Neuronal stem cell (in vitro differentiated cells): ENCODE measurements at places on chromosomes 6 and 20.

DNA sequence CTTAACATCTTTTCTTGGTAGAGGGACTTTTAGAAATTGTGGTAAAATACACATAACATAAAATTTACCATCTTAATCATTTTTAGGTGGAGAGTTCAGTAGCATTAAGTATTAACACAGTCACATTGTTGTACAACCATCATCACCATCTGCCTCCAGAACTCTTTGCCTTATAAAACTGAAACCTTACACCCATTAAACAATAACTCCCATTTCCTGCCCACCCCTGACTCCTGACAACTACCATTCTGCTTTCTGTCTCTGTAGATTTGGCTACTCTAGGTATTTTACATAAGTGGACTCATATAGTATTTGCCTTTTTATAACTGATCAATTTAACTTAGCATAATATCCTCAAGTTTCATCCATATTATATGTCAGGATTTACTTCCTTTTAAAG lies 88.7 kb downstream of the ZHX3 start:
- DNase-seq, result no peak

DNA sequence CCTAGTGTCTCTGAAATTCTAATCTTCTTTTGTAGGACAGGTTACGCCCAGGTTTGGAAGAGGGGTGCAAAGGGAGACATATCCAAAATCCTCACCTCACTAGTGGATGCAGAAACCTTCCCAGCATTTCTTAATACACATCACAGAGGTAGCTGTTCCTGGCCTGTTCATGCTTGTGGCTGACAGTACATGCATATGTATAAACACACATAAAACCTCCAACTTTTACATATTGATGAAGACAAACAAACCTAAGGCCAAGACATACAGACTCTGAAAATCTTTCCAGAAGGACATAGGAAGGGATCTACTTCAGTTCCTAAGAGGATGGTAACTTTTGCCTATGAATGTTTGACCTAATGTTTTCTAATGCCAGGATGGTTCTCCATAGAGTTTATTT lies 872.1 kb upstream of the FLRT3 start:
- no peak for DNase-seq

DNA sequence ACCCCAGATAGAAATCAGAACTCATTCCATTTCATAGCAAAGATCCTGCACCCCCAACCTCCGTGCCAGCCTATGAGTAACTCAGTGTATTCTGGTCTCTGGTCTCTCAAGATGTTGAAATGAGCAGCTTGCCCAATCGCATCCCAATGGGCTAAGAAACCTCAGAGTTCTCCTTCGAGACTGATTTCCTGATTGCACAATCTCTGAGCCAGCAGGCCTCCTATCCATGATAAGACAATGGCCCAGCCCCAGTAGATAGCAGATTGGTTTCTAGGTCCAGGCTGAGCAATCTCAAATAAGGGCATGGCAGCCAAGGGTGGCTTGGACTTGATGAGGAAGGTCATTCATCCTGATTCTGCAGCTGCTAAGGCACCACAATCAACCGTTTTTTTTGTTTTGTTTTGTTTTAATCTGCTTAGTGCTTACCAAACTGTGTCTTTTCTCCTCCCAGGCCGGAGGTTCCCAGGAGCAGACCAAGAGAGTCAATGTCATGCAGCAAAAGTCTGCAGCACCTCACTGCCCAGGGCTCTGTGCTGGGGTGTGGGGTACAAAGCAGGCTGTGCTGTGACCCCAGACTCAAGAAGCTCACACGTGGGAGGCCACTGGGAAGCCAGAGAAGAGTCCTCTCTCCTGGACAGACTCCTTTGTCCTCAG lies 125.1 kb upstream of the NXT1 start:
- no peak for DNase-seq

GRCh38 chr20:6691516-6691915 lies 76.0 kb upstream of the BMP2 start:
- DNase-seq, result no peak

- no peak for DNase-seq
These were observed 90.6 kb downstream of the TTLL2 start for GRCh38 chr6:167415441-167415961.

DNA sequence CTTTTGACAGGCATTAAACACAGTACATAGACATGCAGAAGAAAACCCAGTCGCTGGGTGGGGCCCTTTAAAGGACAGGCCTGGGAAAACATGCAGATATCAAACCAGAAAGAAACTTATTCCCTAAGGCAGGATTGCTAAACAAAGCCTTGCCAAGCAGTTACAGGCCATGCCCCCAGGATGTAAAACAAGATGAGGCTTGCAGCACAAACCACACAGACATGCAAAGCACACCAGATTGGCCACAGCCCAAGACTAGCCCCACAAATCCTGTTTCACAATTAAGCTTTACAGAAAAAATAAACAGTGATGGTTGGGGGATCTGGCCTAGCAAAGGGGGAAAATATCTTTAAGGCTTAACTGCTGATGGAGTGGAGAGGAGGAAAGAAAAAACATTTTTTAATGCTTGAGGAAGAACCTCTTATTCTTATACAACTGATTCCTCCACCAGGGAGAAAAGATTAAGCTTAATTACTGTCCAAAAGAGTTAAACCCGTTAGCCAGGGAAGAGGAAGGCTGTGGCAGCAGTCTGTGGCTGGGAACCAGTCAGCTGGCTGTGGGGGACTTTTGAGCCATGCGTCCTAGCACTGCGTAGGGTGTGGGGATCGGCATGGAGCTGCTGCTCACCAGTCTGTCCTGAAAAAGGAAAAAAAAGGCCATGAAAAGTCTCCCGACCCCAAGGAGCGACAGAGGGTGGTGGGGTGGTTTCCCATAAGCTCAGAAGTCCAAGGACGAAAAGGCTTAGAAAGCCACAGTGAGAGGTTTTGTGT lies 28.4 kb downstream of the COL19A1 start:
- no peak for DNase-seq

GRCh38 chr20:10655720-10656669 lies 17.8 kb downstream of the JAG1 start:
- peak; percentile 80 for DNase-seq

DNA sequence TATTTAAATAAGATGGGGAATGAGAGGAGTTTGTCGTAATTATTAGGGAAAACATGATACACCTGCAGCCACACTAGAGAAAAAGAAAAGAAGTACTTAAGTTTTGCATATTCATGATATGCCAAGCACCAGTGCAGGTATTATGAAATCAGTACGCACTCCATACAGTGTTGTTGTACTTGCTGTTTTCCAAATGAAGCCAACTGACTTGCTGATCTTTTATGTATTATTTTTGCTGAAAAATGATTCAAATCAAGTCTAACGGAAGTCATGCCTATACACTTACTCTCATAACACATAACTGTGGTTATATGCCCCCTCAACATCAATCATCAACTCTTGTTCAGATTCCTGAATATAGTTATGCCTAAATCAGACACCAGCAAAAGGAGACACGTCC lies 584.9 kb upstream of the EYS start:
- DNase-seq, result no peak

- DNase-seq, result no peak
These were observed 99.3 kb downstream of the PRND start for GRCh38 chr20:4820806-4821518.

- DNase-seq, result no peak
These were observed 30.5 kb downstream of the CNKSR3 start for GRCh38 chr6:154479771-154480639.

DNA sequence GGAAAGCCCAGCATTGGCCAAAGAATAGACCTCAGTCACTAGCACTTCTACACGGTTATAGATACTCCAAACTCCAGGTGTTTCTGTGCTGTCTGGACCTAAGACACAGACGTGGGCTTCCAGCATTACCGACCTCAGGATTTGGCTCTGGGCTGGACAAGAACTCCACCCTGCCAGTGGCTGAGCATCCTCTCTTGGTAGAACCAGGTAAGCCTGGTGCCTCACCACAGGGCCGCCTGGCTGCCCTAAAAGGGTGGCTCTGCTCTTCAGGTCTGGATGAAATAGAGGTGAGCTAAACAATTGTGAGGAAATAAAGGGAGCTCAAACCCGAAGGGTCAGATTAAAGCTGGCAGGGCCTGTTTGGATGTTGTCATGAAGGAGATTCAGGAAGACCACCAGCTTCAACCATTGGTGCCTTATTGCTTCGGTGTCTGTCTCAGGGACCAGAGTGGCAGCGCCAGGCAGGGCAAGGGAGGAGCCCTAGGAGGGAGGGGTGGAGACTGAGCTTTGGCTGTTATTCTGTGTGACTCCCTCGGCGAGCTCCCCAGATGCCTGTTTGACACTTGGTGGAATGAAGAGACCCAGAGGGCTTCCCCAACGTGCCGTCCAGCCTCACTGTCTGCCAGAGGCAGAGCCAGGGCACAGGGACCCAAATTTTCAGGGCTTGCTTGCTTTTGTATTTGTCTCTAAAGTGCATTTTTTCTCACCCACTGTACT lies 8.6 kb downstream of the SYNDIG1 start:
- no peak for DNase-seq

DNA sequence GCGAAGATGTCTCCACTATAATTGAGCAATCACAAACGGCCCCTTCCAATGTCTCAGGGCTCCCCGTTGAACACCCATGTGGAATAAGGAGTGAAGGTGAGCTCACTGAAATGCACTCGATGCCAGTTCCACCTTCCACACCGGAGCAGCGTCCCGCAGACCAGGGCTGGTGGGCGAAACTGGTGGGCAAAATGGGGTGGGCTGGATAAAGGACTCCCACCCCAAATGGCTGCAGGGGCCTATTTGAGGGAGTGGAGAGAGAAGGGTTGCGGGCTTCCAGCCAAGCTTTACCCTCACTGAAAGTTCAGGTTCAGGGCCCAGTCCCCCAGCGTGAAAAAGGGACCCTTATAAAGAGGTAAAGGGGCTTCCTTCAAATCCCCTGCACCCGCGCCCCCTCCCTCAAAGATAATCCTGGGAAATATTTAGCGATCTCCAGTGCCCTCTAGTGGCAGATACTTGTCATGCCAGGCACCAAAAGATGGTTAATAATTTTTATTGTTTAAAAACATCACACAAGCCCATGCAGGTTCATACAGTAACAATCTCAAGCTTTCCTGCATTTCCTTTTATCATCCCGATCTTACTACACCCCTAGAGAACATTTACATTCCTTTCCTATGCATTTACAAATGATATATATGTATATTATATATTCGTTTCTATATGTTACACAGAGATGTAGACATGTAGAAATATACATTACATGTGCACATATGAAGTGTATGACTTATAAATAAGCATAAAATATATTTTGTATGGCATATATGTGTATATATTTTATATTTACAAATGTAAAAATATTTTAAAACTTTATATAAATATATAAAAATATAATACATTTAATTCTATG lies 58.2 kb upstream of the NKX2-2 start:
- peak; percentile 24 for DNase-seq

GRCh38 chr6:38489951-38490350 lies 149.8 kb downstream of the BTBD9 start:
- no peak for DNase-seq

- no peak for DNase-seq
These were observed 14.1 kb downstream of the OSBPL2 start for GRCh38 chr20:62252342-62252966.

- no peak for DNase-seq
These were observed 18.2 kb downstream of the HCK start for GRCh38 chr20:32070282-32070681.

DNA sequence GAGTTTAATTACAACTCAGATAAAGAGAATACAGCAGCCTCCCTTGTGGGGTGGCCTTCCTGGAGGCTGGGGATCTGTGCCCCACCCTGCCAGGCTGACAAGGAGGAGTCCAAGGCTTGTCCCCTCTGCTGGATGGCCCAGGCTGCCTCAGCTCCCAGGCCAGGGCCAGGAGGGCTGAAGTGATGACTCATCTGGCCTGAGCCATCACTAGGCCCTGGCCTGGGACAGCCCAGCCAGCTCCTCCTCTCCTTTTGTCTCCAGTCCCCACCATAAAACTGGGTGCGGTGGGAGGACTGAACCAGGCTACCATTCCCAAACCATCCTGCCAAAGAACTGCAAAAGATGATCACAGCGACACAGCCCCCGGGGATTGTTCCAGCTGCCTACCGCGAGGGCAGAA lies 15.0 kb downstream of the GRM4 start:
- no peak for DNase-seq

DNA sequence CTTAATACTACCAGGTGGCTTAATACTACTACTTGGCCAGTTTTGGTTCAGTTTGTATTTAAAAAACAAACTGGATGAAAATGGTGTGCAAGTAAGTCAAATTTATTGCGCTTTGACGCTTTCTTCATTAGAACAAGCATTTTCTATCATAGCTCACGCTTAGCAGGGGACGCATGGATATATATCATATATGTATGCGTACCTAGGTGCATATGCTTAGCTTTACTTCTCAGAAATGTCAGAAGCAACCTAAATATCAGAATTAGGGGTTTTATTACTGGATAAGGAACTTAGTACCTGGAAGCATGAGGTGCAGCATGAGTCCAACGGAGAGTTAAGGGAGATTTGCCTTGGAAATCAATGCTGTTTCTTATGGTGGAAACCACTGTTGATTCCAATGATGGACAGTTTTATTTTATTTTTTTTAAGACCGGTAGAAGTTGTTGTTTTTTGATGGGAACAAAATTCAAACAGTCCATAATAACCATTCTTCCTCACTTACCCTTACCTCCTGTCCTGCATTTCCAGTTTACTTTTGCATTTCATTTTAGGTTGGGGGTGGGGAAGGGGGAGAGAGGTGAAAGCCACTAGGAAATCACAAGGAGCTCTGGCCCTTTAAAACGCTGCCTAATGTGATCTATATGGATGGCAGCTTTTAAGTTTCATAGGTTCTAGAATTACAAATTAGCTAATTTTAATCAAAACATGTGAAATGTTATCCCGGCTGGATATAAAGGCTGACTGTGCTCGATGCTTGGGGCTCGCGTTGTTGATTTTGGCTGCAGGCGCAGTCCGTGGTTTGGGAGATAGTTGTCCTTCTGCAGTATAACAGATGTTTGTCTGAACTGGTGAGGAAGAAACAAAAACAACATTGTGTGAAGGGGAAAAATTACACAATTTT lies 2.1 kb downstream of the SOBP start:
- DNase-seq, result no peak

GRCh38 chr20:62155428-62156253 lies 12.1 kb downstream of the SS18L1 start:
- no peak for DNase-seq

DNA sequence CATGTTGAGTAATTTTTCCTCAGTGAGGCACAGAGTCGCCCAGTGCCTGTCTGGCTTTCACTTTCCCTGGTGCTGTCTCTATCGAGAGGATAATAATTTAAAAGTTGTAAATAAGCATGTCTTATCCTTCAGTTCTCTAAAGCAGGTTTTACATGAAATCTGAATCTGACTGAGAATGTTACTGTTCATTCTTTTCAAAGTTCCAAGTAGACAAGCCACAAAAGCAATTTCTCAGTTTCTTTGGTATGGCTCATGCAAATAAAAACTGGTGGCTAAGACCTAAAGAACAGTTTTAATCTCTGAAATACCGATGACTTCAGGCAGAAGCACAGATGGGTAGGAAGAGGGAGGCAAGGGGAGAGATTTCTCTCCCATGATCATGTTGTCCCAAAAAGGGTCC lies 87.6 kb upstream of the GCM1 start:
- no peak for DNase-seq

GRCh38 chr6:53059648-53060589 lies 5.3 kb upstream of the FBXO9 start:
- DNase-seq, result no peak

- peak; percentile 21 for DNase-seq
These were observed at the start of gene STMND1 for GRCh38 chr6:17101422-17102257. TSS of gene STMND1 (plus strand) at chr6:17102050. CDS start at chr6:17102258, 208 bp downstream.
